ENCODE measurements at places on chromosomes 7 and 10.

DNA sequence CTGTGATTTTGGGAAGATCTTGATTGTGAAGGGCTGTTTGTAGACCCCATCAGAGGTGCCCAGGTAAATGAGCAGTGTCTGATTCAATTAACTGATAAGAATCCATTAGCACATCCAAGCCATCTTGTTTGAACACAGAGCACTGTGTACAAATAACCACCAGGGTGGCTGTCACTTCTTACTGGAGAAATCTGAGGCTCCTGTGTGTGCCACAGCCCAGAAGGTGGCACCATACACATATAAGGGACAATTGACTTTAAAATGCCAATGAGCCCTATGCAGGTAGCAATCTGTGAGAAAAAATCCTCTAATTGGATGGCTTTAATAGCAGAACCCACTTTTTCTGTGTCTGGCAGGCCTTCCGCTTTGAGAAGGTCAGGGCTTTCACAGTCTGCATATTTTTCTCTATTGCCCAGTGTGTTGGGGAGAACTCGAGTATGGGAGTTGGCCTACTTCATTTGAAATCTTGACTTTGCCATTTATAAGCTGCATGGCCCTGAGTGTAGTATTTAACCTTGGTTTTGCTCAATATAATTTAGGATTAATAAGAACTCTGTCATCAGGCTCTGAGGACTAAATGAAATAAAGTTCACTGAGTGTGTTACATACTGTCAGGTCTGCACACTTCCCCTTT lies 517.4 kb downstream of the CCSER2 start:
- peak; percentile 44 for DNase-seq

GRCh38 chr7:6589151-6589828 lies 531 bp upstream of the INTS15 start:
- no peak for DNase-seq

- DNase-seq = no peak
These were observed 4.3 kb downstream of the NCOA4 start for GRCh38 chr10:46026106-46026505.

GRCh38 chr10:103861505-103861904 lies 6.1 kb upstream of the SH3PXD2A start:
- no peak for DNase-seq

DNA sequence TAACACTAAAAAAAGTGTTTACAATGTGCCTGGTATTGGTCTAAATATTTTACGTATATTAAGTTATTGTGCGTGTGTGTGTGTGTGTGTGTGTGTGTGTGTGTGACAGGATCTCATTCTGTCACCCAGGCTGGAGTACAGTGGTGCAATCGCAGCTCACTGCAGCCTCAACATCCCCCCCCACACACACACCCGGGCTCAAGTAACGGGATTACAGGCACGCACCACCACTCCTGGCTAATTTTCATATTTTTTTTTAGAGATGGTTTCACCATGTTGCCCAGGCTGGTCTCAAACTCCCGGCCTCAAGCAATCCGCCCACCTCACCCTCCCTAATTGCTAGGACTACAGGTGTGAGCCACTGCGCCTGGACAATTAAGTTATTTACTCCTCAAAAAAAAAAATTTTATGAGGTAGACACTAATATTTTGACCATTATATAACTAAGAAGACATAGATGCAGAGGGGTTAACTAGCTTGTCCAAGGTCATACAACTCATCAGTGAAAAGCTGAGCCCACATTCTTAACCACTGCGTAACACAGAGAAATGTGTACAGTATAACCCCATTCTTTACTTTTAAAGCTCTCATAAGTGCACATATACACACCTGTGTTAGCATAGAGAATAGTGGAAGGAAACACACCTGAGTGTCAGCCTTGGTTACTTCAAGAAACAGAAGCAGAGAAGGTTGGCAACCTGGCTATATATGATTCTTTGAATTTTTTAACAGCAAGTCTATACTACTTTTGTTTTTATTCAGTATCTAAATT lies 35.0 kb downstream of the DNAJC12 start:
- no peak for DNase-seq

GRCh38 chr7:12210179-12211053 lies 678 bp upstream of the TMEM106B start:
- DNase-seq = no peak

DNA sequence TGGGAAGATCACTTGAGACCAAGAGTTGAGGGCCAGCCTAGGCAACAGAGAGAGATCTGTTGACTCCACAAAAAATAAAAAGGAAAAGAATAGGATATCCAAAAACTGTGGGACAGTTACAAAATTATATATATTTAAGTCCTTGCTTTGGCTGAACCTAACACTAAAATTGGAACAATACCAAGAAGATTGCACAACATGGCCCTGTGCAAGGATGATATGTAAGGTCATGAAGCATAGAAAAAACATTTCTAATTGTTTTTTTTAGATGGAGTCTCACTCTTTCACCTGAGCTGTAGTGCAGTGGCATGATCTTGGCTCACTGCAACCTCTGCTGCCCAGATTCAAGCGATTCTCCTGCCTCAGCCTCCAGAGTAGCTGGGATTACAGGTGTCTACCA lies 139.0 kb downstream of the TPST1 start:
- no peak for DNase-seq

- no peak for DNase-seq
These were observed 23.9 kb downstream of the LIPM start for GRCh38 chr10:88826388-88826787.

DNA sequence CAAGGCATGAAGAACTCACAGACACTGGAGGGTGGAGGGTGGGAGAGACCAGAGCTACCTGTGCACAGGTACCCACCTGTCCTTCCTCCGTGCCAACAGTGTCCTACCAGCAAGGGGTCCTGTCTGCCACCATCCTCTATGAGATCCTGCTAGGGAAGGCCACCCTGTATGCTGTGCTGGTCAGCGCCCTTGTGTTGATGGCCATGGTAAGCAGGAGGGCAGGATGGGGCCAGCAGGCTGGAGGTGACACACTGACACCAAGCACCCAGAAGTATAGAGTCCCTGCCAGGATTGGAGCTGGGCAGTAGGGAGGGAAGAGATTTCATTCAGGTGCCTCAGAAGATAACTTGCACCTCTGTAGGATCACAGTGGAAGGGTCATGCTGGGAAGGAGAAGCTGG lies 21.8 kb downstream of the PRSS2 start:
- DNase-seq = no peak

DNA sequence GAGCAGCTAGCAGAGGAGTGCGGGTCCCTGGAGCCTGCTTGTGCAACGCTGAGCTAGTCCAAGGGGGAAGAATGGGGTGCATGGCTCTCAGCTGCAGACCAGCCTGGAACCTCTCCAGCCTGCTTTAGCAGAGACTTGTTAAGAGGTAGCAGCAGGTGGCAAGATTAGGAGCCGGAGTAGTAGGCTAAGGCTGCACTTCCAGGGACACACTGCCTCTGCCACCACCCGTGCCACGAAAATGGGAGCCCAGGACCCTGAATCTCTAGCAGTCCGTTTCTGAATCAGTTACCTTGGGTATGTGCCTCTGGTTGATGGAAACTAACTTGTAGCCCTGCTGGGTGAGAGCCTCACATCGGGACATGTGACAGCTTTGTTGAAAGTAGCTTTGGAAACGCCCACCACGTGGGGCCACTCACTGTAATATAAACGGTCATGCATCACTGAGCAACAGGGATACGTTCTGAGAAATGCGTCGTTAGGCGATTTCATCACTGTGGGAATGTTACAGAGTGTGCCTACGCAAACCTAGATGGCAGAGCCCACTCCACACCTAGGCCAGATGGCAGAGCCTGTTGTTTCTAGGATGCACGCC lies 25.9 kb downstream of the HTRA1 start:
- DNase-seq = no peak

DNA sequence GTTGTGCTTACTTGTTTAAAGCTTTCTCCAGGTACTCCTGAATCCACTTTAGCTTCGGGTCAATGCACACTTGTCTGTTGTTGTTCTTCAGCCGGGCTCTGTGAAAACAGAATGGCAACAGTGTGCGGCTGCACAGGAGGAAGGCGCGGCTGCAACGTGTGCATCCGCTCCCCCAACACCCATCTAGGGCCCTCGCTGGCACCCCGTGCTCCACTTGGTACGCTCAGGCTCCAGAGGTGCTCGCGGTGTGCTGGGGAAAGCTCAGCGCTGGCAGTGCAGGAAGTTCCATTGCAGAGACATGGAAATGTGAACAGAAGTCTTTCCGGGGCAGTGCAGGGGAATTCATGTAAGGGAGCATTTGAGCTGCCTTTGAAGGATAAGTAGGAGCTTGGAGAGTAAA lies 6.3 kb downstream of the CXCL12 start:
- DNase-seq = no peak

- DNase-seq = peak; percentile 71
These were observed 76.1 kb upstream of the ZEB1 start for GRCh38 chr10:31242902-31243301.

DNA sequence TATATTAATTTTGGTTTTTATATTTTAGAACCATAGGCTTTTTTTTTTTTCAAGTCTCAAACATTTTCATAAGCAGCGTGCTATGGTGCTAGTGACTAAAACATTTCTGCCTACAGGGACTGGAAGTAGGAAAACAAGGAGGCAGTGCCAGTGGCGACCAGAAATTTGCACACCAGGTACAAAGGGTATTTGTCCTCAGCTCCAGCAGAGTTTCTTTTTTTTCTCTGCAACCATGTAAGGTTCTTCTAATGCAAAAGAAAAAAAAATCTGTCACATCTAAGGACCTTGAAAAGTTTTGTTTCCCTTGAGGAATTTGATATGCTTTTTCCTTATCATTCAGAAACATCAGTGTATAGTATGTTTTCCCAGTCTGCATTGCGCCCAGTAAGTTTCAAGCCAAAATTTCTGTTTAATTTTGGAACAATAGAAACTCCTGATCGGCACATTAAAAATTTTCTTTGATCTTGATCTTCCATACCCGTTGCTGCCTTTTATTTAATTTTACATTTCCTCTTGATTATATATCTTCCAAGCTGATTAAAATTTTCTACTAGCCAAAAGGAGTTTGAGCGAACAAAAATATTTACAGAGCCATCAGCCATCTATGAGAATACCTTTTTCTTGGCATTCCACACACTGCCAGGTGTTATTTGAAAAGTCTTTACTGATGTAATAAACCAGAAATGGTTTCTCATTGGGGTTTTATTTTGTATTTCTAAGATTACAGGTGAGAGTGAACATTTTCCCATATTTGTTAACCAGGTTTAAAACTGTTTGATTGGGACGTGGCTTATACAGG lies 956 bp upstream of the KLHDC10 start:
- no peak for DNase-seq

- no peak for DNase-seq
These were observed 123.8 kb upstream of the STARD3NL start for GRCh38 chr7:38054199-38054598.

DNA sequence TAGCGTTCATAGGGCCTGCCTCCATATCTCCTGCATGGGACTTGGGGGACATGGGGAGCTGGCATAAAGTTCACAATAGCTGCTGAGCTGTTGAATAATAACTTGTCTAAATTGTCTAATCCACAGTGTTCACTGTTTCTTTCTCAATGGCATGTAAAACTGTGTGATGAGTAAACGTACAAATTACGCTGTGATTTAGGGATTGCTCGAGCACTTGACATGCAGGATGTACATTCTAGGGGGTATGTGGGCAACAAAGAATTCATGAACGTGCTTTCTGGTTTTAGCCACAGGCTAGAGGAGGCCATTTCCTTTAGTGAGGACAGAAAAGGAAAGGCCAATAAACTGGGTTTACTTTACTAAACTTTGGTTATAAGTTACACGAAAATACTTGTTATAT lies 534.2 kb upstream of the ZWINT start:
- no peak for DNase-seq

- no peak for DNase-seq
These were observed 55.6 kb downstream of the SLC16A9 start for GRCh38 chr10:59654007-59654406.

GRCh38 chr10:101290431-101290830 lies 61.2 kb upstream of the LBX1 start:
- no peak for DNase-seq

- no peak for DNase-seq
These were observed 26.2 kb upstream of the ABLIM1 start for GRCh38 chr10:114684084-114684821.

- no peak for DNase-seq
These were observed 60.2 kb downstream of the R3HCC1L start for GRCh38 chr10:98194633-98195032.

- no peak for DNase-seq
These were observed 366.9 kb downstream of the DNAJB6 start for GRCh38 chr7:157703534-157704195.

DNA sequence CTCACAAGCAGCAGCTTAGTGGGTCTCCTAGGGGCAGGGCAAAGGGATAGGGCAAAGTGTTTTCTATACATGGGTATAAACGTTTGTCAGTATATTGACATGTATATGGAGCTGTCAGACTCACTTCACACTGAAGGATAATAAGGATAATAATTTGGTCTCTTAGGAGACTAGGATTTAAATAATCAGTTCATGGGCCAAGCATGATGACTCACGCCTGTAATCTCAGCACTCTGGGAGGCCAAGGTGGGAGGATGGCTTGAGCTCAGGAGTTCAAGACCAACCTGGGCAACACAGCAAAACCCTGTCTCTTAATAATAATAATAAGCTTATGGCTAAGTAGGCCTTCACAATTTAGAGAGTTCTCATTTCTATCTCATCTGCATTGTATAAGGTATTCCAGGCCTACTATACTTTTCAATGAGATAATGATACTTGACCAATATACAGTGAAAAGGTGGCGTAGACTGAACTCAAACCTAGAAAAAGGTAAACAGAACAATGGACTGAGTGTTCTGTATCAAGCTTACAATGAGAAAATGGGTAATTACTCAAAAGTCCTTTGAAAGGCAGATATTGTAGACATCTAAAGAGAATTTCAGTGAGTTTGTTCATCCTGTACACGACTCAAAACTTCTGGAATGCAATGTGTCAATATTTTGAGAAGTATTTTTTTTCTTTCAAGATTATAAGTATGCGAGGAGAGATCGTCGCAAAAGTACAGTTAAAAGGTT lies 7.0 kb downstream of the GSAP start:
- no peak for DNase-seq

DNA sequence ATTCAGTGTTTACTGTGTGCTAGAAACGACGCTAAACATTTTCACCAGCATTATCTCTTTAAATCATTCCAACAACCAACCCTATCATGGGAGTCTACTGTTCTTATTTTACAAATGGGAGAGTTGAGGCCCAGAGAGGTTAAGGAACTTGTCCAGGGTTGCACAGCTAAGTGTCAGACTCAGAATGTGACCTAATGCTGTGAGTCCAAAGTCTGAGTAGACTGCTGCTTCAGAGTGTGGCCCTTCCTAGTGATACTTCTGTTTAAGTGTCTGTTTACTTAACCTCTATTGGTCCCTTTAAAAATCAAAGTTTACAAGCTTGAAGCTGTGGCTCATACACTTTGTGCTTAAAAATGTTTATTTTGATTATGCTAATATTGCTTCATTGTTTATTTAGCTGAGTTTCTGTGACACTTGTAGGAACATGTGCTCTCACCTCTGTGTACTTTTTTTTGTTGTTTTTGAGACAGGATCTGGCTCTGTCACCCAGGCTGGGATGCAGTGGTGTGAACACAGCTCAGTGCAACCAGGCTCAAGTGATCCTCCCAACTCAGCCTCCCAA lies 84.4 kb upstream of the SYPL1 start:
- DNase-seq = no peak

GRCh38 chr10:130458509-130458908 lies 322.3 kb downstream of the GLRX3 start:
- DNase-seq = no peak

GRCh38 chr10:5434017-5434753 lies 21.8 kb downstream of the NET1 start:
- no peak for DNase-seq

- no peak for DNase-seq
These were observed 6.5 kb downstream of the UNCX start for GRCh38 chr7:1238931-1239802.
